ENCODE measurements at places on chromosomes 7 and 10.

DNA sequence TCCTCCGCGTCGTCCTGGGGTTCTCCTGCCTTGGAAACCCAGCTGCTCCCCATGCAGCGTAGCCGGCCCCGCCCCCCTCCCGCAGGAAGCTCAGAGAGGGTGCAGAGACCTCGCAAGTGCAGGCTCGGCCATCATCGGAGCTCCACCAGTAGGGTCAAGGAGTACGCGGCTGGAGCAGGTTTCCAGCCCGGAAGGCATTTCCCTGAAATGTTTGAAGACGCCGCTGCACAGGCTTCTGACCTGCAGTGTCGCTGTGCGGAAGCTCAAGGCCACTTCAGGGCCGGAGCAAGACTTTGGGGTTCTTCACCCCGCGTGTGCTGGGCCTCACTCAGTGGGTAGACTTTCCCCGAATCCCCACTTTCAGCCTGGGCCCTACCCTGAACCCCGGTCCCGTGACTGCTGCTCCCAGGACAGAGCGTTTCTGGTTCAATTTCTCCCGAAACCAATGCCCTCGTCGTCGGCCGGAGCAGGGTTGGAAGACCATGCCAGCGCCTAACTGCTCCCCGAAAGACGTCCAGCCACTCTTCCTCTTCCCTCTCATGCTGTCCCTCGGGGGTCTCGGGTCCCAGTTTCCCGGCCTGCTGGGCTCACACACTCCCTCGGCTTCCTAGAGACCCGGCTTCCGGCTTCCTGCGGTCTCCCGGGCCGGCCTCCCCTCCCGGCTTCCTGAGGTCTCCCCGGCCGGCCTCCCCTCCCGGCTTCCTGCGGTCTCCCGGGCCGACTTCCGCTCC lies 52.1 kb downstream of the INSIG1 start:
- no peak for DNase-seq

DNA sequence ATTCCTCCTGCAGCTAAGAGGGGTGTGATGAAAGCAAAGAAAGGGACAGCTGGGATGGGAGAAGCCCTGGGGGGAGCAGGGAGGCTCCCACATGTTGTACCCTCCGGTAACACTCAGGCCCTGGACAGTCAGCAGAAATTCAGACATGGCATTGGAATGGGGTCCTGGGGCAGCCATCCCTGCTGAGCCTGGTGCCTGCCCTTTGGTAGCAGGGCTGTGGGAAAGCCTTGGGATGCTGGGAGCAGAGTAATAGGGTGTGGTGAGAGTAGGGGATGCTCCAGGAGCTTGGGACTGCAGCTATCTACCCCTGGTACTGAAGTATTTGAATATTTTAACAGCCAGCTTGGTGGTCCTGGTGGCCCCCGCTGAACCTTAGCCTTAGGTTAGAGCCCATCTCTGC lies 56.8 kb downstream of the FAM241B start:
- DNase-seq, result no peak

DNA sequence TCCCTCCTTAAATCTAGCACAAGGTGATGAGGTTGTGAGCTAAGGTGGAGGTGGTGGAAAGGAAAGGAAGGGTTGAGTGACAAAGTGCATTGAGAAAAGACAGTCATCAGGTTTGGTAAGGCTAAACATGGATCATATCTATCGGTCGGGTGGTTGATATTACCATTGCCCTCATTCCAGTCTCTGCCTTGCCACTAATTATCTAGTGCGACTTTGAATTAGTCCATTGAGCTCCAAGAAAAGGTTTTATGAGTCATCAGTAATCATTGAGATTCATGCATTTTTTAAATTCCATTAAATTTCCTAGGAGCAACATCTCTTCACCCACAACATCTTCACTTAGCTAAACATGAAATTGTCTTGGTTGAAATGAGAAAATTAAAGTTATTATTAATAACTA lies 68.9 kb upstream of the FRMD4A start:
- no peak for DNase-seq

DNA sequence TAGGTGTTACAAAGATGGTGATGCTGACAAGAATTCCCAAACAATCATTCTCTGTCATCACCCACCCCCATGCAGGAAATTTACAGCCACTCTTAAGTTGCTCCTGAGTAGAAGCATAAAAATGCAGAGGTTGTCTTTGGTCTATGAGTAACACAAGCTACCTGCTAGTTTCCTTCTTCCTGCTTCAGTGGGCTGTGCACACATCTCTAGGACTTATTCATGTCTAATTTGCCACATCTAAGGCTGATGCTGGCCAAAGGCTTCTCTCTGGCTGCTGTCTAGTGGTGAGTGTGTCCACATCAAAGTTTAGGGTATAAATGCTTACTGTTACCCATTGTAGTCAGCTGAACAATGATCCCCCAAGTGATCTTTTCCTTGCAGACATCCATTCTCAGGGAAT lies 662.5 kb downstream of the TYW1 start:
- DNase-seq, result no peak

- DNase-seq, result no peak
Observed at GRCh38 chr10:102791754-102792395, 45.3 kb downstream of the CYP17A1 start.

DNA sequence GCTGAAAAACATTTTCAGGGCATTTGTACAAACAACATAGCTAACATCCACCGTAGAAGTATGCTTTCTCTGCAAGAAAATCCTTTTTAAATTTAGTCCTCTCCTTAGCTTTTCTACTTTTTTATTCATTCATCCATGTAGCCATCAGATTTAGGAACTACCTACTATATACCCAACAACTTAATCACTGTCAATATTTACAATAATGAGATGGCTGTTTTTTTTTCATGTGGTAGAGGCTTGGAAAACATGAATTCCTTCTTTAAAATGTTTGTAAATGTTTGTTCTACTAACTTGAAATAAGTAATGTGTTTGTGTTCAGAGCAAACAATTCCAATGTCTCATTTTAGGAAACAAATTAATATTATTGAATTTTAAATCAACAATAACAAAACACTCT lies 78.2 kb upstream of the CAV2 start:
- DNase-seq, result no peak
